ENCODE measurements at places on chromosomes 2 and 18.

- no peak for DNase-seq
Observed at GRCh38 chr2:212726403-212726802, 187.8 kb upstream of the ERBB4 start.

GRCh38 chr2:714005-714741 lies 37.0 kb upstream of the TMEM18 start:
- no peak for DNase-seq

GRCh38 chr2:341017-341542 lies 53.2 kb upstream of the ALKAL2 start:
- DNase-seq = no peak

DNA sequence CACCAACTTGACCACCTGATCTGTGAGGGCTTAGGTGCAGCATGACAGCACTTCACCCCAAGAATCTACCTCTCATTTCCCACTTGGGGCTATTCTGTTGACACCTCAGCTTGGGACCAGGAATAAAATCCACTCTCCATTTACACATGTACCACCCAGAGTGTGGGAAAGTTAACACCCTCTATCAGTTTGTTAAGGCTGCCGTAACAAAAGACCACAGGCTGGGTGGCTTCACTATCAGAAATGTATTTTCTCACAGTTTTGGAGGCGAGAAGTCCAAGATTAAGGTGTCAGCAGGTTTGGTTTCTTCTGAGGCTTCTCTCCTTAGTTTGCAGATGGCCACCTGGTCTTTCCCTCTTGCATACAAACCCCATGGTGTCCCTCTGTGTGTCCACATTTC lies 277.7 kb upstream of the ERBB4 start:
- DNase-seq = no peak

DNA sequence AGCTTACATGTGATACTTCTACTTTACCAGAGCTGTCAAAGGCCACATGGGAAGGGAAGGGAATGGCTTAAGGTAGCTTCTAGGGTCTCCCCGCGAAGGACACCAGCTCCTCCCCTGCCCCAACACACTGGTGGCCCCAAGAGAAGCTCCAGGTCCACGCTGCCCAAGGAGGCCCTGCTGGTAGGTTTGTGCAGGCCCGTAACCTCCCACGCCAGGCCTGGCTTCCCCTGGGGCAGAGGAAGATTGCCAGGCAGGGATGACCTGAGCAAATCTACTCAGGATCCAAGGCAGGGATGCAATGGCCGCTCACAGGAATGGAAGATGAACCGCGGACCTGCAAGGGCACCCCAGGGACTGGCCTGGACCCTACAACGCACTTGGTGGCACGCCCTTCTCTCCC lies 205.1 kb downstream of the MGAT5 start:
- no peak for DNase-seq

GRCh38 chr2:203948733-203949132 lies 12.2 kb downstream of the ICOS start:
- DNase-seq = no peak

GRCh38 chr2:100248971-100249370 lies 73.3 kb downstream of the LONRF2 start:
- DNase-seq = no peak

- DNase-seq = no peak
Observed at GRCh38 chr18:70520867-70521266, 232.0 kb downstream of the SOCS6 start.

GRCh38 chr2:67880291-67880761 lies 182.5 kb downstream of the C1D start:
- DNase-seq = no peak

DNA sequence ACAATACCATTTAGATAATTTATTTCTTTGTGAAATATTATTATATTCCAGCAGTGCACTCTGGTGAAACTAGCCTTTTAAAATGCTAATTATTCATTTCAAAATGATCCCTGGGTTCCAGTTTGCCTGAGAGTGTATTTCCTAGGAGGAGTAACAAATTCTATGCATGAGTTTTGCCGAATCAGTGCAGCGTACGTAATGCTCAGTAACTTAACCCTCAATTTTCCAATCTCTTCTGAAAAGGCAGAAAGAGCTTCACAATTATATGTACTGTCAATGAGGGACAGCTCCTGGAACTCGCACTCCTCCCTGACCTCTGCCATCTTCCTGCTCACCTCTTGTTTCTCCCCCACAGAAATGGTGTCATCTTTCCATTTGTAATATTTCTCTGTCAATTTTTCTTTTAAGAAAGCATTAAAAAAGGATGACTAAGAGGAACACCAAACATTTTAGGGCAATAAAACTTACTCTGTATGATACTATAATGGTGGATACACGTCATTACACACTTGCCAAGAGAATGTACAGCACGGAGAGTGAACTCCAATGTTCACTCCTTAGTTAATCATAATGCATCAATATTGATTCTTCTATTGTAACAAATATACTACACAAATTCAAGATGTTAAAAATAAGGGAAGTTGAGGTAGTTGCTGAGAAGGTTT lies 25.7 kb upstream of the XIRP2 start:
- no peak for DNase-seq

DNA sequence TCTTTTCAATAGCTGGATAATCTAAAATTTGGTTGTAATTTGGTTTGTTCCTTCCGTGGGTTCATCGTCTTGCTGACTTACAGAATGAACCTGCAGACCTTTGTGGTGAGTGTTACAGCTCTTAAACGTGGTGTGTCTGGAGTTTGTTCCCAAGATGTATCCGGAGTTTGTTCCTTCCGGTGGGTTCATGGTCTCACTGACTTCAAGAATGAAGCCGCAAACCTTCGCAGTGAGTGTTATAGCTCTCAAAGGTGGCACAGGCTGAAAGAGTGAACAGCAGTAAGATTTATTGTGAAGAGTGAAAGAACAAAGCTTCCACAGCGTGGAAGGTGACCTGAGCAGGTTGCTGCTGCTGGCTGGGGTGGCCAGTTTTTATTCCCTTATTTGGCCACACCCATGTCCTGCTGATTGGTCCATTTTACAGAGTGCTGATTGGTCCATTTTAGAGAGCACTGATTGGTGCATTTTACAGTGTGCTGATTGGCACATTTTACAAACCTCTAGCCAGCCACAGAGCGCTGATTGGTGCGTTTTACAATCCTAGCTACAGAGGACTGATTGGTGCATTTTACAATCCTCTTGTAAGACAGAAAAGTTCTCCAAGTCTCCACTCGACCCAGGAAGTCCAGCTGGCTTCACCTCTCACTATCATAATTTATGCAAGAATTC lies 16.6 kb downstream of the RALB start:
- no peak for DNase-seq

DNA sequence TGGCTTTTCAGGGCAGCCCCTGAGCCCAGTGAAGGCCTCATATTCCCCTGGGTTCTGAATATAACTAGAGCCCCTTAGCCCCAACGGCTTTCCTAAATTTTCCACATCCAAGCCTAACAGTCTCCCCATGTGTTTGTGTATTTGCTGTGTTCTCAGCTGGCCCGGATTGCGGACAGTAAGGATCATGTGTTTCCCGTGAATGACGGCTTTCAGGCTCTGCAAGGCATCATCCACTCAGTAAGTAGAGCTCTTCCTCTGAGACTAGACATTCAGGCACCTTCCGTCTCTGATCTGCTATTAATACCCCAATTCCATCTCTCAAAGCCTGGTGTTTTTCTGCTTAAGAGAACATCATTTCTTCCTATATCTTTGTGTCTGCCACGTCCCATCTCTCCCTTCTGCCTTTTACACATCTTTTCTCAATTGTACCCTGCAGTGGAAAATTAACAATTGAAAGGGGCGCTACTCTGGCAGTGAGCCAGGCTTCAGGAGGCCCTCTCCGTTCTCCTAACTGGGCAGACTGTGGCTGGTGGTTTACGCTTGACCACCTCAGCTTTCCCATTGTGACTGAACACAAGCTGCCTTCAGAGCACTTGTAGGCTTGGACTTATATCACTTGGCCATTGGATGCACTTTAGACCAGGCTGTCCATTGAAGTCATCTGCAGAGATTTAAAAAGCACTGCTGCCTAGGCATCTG lies 64.4 kb downstream of the ANTXR1 start:
- no peak for DNase-seq

DNA sequence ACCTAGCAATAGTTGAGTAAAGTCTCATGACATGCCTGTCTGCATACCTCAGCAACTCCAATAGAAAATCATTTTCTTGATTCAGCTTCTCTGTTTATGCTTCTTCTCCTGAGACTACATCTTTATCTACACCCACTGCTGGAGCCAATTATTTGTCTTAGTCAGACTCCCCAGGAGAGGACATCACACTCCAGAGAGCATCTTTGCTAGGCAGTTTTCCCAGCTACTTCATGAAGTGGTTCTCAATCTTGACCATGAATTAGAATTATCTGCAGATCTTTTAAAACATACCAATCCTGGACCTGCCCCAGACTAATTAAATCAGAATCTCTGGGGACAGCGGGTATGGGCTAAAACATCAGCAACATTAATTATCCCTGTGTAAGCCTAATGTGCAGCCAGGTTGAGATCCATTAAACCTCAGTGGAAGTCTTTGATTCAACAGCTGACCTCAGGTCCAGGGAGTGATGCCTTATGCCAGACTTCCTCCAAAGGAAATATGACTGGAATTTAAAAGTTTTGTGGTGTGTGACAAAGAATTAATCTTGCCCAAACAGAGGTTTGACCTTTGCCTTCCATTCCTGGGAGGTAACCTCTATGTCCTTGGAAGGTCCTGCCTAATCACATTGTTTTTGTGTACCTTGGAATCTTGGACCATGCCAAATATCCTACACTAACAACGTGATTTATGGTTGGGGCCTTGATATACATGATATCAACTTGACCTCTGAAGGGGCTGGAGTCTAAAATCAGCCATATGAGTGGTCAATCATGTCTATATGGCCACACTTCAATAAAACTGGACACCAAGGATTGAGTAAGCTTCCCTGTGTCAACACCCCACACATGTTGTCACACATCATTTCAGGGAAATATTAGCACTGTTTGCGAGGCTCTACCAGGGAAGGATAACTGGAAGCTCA lies 99.3 kb upstream of the DNAJC10 start:
- peak; percentile 81 for DNase-seq

GRCh38 chr2:149739883-149740265 lies 152.3 kb upstream of the MMADHC start:
- no peak for DNase-seq

DNA sequence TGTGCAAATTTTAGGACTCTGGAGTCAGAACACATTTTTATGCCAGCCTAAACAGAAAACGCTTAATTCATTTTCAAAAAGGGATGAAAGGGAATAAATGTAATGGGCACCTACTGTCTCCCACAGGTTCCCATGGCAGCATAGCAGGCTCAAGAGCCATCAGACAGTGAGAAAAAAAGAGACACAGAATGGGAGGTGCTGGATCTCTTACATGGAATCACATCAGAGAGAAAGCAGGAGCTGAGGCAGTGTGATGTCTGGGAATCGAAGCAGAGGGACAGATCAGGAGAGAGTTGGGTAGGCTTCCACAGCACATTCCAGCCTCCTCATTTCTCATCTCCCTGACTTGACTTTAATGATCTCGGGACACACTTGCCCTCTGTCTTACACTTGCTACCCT lies 684.3 kb downstream of the KCNJ3 start:
- DNase-seq = no peak

DNA sequence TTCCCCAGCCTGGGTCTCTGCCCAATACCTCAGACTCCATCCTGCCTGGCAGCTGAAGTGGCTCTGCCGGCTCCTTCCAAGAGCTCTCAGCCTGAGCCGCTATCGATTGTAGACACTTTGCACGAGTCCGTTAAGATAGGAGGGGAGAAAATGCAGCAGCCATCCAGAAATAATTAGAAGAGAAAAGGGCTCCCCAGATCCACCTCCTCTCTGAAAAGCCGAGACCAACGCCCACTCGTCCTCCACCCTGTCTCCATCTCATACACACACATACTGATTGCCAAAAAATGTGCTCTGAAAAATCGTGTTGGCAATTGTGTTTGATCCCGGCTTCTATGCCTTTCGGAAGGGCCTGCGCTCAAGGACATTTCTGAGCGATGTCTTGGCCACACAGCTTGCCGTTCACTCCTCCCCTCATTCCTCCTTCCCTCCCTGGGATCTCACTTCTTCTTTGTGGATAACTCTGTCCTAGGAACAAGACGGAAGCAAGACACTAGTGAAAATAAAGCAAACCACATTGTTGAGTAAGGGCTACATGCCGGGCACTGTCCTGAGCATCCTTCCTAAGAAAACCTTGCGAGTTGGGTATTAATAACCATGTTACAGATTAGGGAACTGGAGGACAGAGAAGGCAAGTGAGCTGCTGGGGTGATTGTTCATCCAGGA lies 372.8 kb upstream of the MYT1L start:
- no peak for DNase-seq

DNA sequence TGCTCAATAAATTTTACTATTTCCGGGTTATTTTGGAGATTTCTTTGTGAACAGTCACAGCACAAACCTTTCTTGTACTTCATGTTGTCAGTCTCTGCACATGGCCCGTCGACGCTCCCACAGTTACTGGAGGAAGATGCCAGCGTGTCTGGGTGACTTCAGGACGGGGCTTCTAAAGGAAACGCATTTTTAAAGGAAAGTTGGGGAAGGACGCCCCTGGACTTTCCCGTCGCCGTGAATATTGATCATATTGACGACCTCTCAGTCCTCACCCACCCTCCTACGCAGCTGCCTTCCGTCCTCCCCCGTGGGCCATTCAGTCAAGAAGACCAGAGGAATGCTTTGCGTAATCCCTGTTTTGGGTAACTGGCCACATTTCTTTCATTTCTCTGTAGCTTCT lies 71.1 kb upstream of the SNTG2 start:
- DNase-seq = no peak

DNA sequence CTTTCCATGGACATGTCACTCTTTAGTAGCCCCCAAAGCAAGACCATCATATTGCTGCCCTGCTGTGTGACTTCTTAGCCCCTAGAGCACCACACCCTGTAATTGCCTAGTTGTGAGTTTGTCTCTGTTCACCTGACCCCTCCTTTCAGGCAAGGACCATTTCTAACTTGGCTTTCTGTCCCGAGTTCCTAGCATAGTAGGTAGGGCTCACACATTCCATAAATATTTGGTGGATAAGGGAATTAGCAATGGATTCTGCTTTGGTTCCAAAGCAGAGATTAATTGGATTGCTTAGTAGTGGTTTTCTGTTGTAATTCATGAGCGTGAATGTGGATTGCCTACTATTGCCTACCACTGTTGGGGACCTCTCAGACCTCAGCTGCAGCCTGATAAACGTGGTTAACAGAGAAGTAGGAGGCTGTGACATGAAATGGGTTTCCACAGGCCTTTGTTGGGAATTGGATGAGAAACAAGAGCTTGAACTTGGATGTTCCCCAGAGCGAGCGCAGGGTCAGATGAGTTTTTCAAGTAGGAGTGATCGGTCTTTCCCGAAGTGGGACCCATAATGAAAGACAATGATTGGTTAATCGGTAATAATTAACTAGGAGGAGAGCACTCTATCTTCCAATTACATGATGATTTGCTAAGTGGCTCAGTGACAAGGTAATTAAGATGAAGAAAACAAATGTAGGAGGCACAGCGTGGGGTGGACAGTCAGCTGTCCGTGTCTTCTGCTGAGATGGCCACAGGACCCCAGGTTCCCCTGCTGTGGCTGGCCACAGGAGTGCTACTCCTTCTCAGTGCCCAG lies 13.4 kb upstream of the UGT1A1 start:
- no peak for DNase-seq

DNA sequence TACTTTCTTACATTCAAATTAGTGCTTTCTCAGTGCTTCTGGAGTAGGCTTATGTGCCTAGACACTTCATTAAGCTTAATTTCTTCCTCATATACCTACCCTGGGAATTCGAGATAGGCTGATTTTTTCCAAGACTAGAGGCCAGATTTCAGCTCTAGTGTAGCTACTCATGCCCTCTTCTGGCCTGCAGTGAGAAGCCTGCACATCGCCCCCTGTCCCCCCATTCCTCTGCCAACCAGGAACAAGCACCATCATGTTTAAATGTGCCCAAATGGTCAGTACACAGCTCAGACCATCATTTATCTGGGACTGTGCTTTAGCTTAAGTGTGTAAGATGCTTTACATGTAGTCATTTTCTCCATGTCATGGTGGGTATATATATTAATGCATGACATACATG lies 1218.8 kb upstream of the LRRTM1 start:
- no peak for DNase-seq

All from BJ (cell line).